CD4-positive, alpha-beta T cell (primary cell): ENCODE measurements at places on chromosomes 6 and 20. TPM values are rescaled to one million over a fixed set of nuclear protein-coding genes. Genes with fewer than 3 reads are reported as not detected.

CLVS2 gene
- not detected for total RNA-seq

UBD gene
- not detected for total RNA-seq

METTL24 gene
- not detected for total RNA-seq

DNA sequence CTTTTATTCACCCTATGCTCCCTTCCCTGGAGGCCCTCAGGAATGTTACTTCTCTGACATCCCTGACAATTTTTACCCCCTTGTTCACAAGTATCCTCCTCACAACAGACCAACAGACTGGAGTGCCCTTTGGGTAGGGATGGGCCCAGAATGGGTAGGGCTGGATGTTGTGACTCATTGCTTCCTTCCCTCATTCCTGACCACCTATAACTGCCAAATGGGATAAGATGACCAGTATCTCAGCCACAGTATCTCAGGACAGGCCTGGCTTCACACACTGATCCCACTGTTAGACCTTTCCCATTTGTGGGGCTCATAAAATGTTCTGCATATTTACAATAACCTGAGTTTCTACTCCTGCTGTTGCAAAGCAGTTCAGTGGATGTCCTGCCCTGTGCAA lies 223.0 kb upstream of the LRFN2 start:
- H3K36me3 ChIP-seq: no peaks in the 10 kb centered on the region
- no peak overlapping the region for H3K27ac ChIP-seq
- no peaks in the 10 kb centered on the region for H3K4me1 ChIP-seq
- H3K4me3 ChIP-seq: no peak overlapping the region

DNA sequence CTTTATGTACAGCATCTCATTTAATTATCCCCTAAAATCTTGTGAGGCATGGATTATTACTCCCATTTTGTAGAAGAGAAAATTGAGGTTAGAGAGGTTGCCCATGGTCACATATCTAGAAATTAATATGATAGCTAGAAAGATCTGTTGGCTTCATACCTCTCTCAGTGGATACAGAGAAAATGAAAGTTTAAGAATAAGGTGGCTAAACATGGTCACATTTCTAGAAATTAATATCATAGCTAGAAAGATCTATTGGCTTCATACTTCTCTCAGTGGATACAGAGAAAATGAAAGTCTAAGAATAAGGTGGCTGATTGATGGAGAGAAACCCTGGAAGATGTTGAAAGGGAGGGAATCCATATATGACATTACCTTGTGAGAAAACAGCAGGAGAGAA lies 260.7 kb upstream of the MAN1A1 start:
- H3K27me3 ChIP-seq: no peaks in the 10 kb centered on the region
- H3K4me3 ChIP-seq: no peak overlapping the region
- DNase-seq: no peak
- H3K27ac ChIP-seq: no peak overlapping the region

DNA sequence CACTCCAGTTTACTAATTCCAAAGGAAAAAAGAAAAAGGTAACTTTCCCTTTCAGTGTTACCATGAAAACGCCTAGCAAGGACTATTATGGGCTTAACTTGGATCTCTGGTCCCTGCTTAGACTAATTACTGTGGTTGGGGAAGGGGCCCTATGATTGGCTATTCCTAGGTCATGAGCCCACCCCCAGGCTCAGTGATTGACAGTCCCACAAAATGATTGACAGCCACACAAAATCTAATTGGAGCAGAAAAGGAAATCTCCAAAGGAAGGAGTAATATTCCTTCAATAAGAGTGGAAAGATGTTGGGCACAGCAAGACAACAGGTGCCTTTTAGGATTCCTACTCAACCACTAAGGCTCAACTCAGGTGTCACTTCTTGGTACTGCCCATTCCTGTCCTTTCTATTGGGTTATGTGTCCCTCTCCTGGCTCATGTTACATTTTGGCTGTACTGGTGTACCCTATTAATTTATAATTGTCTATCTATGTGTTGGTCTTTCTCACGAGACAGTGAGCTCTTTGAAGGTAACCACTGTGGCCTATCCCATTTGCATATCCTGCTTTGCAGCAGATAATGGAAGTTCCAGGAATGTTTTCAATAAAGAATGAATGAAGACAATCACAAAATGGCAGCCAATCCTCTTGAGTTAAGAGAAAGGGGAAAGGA lies 5.5 kb upstream of the UTRN start:
- H3K4me1 ChIP-seq: peaks cover 4% of the 10 kb centered on the region
- no peak for DNase-seq
- no peaks in the 10 kb centered on the region for H3K36me3 ChIP-seq

- no peaks in the 10 kb centered on the region for H3K27me3 ChIP-seq
- peaks cover 22% of the 10 kb centered on the region for H3K36me3 ChIP-seq
- no peak overlapping the region for H3K4me3 ChIP-seq
Measured at GRCh38 chr6:142883011-142883410, 62.0 kb downstream of the HIVEP2 start.
